ENCODE measurements at places on chromosomes 3 and 15.

GRCh38 chr3:54988838-54989630 is 61.2 kb upstream of the LRTM1 start:
- peak; percentile 81 for DNase-seq

DNA sequence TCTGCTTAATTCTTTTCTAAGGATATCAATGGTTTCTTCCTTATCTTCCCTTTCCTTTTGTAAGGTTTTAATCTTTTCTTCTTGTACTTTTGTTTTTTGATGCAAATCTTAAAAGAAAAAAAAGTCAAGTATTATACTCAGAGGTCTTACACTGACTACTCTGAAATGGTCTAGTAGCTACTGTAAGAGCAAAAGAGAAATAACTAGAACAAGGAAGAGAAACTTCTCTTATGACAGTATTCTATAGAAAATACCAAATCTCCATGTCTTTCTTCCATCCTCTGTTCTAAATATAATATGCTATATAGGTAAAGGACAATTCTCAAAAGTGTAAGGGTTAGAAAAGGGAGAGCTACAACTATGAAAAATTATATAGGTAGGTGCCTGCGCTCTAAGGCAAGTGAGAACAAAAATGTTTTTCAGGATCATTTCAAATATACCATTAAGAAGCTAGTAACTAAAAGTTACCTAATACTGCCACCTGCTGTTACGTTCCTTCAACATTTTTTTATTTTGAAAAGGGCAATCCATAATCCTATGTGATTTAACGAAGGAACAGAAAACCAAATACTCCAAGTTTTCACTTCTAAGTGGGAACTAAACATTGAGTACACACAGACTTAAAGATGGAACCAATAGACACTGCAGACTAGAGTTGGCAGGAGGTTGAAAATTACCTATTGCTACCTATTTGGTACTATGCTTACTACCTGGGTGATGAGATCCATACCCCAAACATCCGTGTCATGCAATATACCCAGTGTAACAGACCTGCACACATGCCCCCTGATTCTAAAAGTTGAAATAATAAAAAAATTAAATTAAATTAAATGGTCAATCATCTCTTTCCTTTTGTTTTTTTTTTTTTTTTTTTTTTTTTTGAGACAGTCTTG is 36.7 kb downstream of the CIP2A start:
- peak; percentile 43 for DNase-seq

GRCh38 chr3:19540464-19540863 is 392.2 kb downstream of the KCNH8 start:
- no peak for DNase-seq

- DNase-seq, result no peak
Observed at GRCh38 chr3:160319322-160319721, 79.7 kb downstream of the IFT80 start.

DNA sequence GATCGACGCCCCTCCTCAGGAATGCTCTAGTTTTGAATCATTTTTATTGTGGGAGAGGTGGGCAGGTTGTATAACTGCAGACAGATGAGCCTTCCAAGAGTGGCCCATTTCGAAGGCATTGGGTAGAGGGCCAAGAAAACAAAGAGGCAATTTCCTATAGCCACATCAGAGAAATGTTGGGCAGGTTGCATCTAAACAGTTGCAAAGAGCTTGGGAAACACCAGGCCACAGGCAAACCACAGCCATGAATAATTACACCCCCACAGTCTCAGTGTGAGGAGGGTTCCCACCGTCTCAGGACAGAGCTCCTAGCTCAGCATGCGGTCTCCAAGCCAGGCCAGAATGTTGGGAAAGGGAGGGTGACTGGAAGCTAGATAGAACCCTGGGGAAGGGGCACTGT is 257.3 kb downstream of the ABHD5 start:
- DNase-seq, result no peak

GRCh38 chr15:77944002-77944867 is 133.3 kb downstream of the TBC1D2B start:
- DNase-seq, result peak; percentile 82

GRCh38 chr15:81548365-81549130 is 174.5 kb upstream of the TMC3 start:
- DNase-seq, result peak; percentile 66

- DNase-seq, result no peak
Observed at GRCh38 chr3:56196700-56197099, 271.6 kb downstream of the ERC2 start.

DNA sequence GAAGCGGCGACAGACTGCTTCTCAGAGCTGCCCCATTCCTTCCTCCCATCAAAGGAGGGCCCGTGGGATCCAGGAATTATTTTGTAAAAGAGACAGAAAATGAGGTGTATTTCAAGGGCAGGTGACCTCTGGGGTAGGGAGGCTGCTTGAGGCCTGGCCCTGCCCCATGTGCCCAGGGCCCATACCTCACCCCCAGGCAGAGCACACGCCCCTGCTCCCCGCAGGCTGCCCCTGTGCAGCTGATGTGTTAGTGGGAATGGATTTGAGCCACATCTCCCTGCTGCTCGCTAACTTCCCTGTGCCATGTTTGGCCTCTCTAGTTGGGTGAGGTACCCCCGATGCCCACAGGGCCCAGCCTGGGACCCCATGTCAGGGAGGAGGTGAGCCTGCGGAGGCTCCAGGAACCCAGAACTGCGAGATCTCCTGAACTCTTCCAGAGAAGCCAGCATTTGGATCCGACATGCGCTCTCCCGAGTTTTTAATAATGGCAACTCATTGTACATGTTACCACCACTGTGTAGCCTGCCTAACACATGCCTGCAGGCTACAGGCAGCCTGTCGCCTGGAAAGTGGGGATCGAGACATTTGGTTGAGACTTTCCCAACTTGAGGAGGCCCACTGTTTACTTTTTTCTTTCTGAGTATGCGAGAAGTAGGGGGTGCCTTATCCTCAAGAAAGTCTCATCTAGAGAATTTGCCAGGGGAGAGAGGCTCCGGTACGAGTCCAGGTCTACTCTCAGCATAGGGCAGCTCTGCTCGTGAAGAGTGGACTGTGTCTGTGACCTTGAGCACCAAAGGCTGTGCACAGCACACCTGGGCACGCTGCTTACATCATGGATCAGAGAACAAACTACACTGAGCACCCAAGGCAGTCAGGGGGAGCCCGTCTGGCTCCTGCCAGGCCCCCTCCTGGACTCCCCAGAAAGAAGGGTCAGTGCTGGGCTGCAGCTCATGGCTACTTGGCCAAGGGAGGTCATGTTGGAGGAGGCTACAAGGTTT is 36.1 kb downstream of the PCSK6 start:
- no peak for DNase-seq

GRCh38 chr15:42710662-42711061 is 26.3 kb downstream of the CDAN1 start:
- DNase-seq, result peak; percentile 7

DNA sequence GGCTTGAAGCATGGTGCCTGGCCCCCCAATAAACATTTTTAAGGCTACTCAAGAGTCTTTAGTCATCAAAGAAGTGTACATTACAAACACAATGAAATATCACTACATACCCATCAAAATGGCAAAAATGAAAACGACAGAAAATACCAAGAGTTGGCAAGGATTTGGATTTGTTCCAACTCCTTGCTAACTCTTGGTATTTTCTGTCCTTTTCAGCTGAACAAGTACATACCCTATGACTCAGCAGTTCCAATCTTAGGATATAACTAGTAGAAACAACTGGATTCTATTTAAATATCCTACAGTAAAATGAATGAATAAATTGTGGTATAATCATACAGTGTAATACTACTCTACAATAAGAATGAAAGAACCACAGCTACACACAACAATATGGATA is 25.1 kb upstream of the GABPB1 start:
- DNase-seq, result peak; percentile 27

- DNase-seq, result no peak
Observed at GRCh38 chr3:59692117-59692516, 642.3 kb upstream of the CFAP20DC start.

DNA sequence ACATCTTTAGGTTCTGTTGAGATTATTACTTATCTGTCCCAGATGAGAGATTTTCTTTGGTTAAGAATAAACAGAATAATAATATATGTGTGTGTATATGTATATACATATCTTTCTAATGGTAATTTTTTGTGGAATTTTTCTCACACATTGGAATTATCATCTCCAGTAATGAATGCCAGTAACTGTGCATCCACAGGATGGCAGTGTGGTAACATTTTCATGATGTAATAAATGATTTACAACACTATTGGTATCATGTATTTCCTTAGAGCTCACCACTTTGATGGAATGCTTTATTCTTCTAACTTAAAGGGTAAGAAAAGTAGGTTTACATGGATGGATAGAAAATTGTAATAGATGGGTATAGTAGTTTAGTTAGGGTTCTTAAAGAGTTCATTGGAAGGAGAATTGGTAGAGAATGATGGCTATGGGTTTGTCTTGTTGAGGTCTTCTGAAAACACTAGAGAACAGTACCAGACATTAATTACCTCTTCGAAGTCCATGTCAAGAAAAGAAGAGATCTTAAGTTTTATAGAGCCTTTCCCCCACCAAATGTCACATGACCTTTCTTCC is 78.1 kb downstream of the STT3B start:
- DNase-seq, result peak; percentile 30

DNA sequence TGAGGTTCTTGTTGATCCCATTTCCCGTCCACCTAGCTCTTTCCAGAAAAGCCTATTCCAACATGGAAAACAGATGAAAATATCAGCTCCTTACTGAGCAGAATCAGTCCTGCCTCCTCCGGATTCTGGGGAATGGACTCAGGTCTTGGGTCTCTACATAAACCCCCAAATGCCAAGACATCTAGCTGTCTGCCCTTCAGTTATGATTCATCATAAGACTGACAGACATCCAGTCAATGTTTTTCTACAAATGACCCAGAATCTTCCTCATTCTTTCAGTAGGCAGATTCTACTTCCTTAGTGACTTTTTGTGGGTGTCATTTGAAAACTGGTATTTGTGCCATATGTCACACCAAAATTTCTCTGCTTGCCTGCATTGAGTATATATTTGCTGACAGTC is 103.0 kb upstream of the TGFBR2 start:
- no peak for DNase-seq

GRCh38 chr3:101279162-101279561 is 41.2 kb downstream of the IMPG2 start:
- peak; percentile 11 for DNase-seq

DNA sequence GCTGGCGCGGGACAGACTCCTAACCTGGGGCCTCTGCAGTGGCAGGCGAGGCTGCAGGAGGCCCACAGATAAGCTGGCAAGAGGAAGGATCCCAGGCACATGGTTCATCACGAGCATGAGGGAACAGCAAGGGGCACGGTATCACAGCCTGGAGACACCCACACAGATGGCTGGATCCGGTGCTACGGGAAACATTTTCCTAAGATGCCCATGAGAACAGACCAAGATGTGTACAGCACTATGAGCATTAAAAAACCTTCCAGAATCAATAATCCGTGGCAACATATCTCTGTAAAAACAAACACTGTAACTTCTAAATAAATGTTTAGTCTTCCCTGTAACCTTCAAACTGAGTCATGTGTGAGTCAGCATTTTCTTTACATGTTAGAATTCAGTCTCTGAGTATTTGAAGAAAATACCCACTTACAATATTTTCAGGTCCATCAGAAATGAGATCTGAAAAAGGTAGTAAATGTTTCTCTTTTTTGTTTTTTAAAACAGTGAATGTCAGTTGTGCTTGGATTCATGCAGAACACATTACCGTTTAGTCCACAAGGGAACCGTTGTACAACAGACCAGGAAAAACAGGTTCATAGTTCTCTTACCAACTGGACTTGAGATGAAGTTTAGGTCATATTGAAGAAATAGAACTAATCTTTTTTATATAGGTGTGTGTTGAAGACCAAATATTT is 75.9 kb downstream of the BOC start:
- DNase-seq, result peak; percentile 75

GRCh38 chr3:127652246-127652995 is 20.3 kb upstream of the ABTB1 start:
- peak; percentile 54 for DNase-seq

DNA sequence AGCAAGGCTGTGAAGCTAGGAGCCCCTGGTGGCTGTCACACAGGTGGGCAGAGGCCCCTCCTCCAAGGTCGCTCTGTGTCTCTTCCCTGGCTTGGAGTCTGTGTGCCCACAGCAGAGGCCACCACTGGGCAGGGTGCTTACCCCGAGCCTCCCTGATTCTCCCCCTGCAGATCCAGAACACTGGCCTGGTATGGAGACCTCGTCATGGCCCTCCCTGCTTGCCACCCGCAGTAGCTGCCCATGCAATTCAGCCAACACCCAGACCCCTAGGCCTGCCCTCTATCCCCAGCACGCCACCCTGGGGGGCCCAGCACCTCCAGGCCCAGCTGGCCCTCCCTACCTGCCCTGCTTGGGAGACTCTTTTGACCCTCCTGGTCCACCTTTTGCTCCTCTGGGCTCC is 5.5 kb upstream of the RHO start:
- DNase-seq, result no peak

GRCh38 chr3:194203482-194204041 is 67.6 kb downstream of the HES1 start:
- DNase-seq, result no peak

GRCh38 chr3:133832802-133833144 is 27.2 kb downstream of the SRPRB start:
- no peak for DNase-seq

DNA sequence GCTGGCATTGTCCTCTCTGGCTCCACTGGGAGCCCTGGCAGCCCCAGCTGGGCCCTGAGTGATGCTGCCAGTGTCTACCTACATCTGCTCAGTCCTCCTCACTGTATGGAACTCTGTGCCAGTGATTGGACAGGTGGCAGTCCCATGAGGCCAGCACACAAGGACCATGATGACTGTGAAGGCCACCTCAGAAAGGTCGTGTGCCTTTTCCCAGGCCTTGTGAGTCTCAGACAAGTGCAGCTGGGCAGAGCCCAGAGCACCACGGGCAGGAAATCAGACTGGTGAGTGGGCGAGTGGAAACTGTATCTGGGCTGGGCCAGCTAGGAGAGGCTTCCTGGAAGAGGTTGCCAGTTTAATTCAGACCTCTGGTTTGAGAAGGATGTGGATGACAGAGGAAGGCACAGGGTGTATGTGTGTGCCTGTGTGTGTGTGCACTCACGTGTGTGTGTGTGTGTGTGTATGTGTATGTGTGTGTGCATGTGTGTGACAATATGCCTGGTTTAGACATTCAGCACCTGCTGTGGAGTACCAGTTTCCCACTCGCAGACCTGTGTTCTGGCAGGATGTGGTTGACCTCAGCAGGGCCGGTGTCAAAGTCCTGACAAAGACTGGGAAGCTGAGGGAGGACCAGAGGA is 7.0 kb downstream of the MAPKAPK3 start:
- DNase-seq, result no peak

DNA sequence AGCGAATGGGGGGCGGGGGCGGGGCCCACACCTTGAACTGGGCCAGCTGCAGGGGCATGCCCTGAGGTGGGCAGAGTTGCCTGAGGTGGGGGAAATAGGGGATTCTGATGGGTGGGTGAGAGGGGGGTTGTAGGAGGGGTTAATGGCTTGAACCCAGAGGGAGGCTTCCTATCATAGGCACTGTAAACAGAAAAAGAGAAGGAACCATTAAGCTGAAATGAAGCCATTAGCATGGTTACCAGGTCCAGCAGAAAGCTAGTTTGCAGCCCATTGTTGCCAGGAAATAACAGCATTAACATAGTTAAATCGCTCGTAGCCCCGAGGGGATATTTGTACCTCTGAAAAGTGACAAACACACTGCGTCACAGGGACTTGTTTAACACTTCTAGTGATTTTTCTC is 29.0 kb downstream of the ETV5 start:
- no peak for DNase-seq
